Activated T-cell treated with anti-CD3 and anti-CD28 coated beads for 24 hours (primary cell): ENCODE measurements at places on chromosomes 7 and 10.

GRCh38 chr7:28687537-28687936 is 270.6 kb downstream of the TRIL start:
- DNase-seq = no peak

- DNase-seq = no peak
These were observed 224.2 kb upstream of the NPY start for GRCh38 chr7:24059775-24060174.

GRCh38 chr10:48378675-48379074 is 72.2 kb downstream of the MAPK8 start:
- DNase-seq = no peak

DNA sequence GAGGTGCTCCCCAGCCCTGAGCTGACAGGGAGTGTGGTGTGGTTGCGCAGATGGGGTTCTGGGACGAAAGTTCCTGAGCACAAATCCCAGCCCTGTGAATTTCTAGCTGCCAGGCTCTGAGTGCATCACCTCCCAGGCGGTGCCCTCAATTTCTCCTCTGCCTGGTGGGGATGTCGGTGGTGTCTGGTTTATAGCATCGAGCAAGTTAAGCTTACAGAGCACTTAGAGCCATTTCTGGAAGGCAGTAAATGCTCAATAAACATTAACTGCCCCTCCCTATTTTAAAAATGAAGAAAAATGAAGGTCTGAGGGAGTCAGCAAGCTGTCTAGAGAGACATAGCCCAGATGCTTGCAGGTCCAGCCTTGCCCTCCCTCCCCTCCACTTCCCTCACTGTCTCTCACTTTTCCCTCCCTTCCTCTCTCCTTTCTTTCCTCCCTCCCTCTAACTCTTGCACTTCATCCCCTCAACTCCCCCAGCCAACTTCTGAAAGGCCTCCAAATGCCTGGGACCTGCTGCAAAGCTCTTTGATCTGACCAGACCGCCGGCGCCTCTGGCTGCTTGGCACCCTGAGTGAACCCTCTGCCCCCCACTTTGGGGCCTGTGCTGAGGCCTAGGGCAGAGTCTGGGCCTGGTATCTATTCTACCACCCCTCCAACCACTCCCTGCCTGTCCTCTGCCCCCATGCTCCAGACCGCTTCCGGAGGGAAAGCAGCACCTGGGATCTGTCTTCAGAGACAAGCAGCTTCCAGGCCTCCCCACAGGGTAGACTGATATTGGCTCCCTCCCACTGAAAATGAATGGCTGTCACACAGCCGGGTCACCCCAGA is 438.3 kb downstream of the RPS24 start:
- no peak for DNase-seq

DNA sequence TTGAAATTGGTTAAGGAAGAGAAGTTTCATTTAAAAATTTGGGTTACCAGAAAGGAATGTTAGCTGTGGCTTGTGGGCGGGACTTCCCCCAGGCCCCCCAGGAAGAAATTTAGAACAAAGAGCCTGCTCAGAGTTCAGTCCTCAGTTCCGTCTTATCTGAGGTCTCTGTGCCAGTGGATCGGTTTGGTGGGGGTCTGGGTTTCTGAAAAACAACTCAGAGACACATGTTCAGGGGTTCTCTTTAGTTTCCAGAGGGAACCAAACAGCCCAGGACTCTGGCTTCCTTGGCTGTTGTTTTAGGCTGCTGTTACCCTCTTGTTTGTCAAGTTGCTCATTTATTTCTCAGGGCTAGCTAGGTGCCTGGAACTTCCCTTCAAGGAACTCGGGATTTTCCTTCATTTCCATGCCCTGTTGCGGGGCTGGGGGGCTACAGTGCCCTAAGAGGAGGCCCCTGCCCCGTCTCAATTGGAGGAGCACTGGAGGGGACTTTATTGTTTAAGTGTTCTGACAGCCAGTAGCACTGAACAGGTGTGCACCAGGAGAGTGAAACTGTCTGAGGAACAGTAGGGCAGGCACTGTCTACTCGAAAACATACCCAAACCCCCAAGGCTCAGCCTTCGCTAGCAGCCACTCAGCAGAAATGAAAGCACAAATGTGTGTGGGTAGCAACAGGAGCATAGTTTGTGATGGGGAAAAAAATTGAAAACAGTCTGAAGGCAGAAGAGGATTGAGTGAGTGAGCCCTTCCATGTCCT is 59.9 kb downstream of the ALOX5 start:
- DNase-seq = no peak

DNA sequence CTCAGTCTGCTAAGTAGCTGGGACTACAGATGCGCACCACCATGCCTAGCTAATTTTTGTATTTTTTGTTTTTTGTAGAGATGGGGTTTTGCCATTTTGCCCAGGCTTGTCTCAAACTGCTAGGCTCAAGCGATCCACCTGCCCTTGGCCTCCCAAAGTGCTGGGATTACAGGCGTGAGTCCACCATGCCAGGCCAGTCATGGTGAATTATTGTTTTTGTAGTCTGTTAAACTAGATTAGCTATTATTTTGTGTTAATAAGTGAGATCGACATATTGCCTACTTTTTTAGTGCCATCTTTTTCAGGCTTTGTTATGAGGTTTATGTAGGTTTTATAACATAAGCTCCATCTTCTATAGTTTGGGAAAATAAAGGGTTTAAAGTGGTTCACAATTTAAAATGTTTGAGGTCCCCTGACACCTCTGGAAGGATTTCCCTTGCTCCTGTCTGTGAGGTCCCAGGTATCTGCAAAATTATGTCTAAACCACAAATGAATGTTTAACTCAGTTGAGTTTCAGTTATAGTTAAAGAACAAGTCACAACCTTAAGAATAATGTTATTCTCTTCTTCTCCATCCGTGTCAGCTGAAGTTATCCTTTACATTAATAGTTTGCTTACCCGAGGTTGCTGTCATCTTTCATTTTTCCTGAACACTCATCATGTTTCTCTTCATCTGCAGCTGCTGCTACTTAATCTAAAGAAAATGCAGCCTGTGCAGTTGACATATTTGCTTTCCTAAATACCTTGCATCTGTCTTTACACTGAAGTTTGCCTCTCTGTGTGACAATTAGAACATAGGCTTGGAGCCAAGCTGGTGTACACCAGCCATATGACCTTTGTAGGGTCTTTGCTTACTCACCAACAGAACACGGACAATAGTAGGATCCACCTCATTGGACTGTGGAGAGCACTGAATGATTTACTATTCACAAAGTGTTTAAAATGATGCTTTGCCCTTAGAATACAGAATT is 8.9 kb upstream of the VSTM4 start:
- DNase-seq = no peak

DNA sequence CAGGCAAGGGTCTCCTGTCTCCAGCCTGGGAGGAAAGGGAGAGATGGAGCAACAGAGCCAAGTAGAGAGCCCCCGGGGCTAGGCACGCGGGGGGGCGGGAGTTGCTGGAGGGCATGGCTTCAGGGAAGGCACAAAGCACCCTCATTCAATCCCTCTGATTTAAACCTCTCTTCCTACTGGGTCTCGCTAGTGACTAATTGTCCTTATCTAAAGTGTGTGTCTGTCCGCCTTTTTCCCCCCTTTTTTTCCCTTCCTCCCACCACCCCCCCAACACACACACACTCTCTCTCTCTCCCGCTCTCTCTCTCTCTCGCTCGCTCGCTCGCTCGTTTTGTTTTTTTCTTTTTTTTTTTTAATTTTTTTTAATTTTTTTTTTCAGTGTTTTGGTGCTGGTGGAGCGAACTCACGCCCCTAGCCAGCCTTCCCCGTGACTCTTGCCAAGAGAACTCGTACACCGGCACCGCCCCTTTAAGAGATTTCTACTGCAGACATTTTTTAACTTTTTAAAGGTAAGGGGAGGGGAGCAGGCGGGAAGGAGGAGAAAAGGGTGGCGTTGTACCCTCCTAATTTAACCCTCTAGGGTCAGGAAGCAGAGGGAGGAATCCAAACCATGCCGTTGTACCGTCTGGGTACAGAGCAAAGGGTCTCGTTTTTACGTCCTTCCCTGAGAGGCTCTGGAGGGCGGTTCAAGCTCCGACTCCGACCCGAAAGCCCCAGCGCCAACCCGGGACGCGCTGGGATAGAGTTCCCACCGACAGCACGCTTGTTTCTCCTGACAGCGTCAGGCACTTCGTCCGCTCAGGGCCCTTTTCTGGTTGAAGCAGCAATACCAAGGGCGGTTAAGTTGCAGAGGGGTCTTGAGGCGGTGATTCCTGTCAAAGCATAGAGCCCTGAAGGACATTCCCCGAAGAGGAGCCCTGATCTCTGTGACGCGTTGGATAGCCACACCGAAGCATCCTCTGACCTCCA is at the start of gene HPSE2:
HPSE2 (minus strand) TSS at position 195 of the 969 bp plus-strand sequence.
- no peak for DNase-seq

- DNase-seq = no peak
These were observed 103.2 kb upstream of the WAC start for GRCh38 chr10:28429573-28430216.

- no peak for DNase-seq
These were observed 54.0 kb upstream of the HECW1 start for GRCh38 chr7:43058271-43059066.
